Spinal cord (tissue), 10 donors: ENCODE measurements at places on chromosomes 2 and 18. TPM values are rescaled to one million over a fixed set of nuclear protein-coding genes. Genes with fewer than 3 reads are reported as not detected.

DNA sequence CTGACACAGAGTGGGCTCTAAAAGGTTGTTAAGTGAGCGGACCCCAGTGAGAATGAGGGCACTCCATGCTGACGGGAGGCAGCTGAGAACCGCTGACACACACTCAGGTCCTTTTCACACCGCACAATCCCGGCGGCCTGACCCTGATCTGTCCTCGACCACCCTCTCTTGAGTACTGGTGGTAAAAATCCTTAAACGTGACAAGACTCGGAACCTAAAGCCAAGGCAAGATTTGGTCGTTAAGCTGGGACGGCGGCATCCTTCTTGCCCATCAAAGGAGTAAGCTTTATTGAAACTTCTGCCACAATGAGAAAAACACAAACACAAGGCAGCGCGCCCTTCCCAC, 569 bp downstream of the TMX3 start:
- H3K4me1 ChIP-seq: no peaks in the 10 kb centered on the region
- peak overlapping the region; percentile 95 for H3K4me3 ChIP-seq
- H3K36me3 ChIP-seq: peaks cover 4% of the 10 kb centered on the region
- H3K27ac ChIP-seq: peak overlapping the region; percentile 75
- no peaks in the 10 kb centered on the region for H3K27me3 ChIP-seq

DNA sequence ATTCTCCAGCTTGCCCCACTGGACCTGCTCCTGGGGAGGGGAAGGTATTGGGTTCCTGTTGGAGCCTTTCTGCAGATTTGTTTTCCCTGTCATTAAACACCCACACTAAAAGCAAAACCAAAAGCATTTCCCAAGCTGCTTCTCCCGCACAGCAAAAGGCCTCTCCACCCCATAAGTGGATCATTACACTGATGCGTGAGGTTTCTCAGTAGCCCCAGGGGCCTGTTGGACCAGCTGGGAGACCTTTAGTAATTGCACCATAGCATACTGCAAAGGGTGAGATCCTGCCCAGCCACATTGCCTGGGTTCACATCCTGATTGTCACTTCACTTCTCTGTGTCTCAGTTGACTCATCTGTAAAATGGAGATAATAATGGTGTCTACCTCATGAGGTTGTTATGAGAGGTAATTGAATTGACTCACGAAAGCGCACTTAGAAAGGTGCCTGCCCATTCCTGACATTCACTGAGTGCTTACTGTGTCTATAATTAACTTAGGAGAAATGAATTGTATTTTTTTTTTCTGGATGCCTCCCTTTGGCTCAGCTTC, 43.9 kb downstream of the TOGARAM2 start:
- H3K27ac ChIP-seq: no peak overlapping the region
- DNase-seq: no peak
- no peaks in the 10 kb centered on the region for H3K27me3 ChIP-seq
- peaks cover 5% of the 10 kb centered on the region for H3K36me3 ChIP-seq

DNA sequence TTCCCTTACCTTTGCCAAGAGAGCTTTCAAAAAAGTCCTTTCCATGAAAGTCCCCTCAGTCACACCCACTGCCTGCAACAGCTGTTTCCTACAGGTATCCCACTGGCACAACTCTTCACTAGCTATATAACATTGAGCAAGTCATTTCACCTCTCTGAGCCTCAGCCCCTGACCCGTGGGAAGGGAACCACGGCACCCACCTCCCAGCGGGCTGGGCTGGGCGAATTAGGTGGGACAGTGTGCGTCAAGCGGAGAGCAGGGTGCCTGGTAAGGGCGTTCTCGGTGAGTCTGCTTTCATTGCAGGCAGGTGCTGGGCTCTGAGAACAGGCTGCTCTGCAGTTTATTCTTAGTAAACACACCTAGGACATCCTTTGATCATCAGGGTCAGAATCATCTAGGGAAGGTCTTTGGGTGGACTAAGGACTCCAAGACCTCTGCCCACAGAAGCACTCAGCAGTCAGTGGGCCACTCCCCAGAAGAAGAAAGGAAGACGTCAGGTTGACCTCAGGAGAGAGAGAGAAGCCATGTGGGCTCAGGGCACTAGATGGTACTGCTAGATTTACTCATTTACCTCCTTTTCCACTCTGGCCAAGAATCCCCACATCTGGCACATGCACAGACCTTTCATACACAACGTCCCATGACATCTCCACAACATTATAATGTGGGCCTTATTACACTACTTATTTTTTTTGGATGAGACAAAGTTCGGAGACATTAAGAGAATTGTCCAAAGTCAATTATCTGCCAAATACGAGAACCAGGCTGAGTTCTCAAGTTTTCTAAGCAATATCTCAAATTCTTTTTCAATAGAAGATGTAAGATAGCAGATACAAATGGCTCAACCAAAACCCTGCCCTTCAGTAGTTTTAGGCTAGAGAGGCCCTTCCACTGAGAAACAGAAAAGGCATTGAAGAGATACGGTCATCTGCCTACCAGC, 79.9 kb downstream of the GALNT14 start:
- H3K4me3 ChIP-seq: no peak overlapping the region
- DNase-seq: no peak
- no peaks in the 10 kb centered on the region for H3K27me3 ChIP-seq
- no peak overlapping the region for H3K27ac ChIP-seq

The CEBPZOS gene
- polyA plus RNA-seq: 55.7 TPM
